ENCODE measurements at places on chromosomes 5 and 9.

- no peak for DNase-seq
Measured at GRCh38 chr5:68711293-68712200, 382.3 kb upstream of the SLC30A5 start.

- DNase-seq, result no peak
Measured at GRCh38 chr9:109017061-109017460, 3.8 kb upstream of the CTNNAL1 start.

DNA sequence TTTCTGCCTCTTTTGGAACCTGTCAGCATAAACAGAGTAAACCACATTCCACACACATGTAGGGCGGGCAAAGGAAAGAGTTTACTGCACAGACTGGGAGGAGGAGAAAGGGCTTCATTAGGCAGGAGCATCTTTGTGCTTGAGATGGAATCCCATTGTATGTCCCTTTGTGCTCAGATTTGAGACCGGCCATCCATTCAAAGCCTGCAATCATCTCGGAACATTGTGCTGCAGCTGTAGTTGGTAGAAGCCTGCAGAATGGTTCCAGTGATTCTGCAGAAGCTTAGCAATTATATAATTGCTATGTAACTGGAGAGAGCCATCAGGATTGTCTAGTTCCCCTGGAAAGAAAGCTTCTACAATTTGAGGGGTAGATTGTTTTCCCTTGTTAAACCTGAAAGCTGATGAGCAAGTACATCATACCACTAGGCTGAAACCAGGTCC lies 16.5 kb downstream of the ZNF462 start:
- no peak for DNase-seq

DNA sequence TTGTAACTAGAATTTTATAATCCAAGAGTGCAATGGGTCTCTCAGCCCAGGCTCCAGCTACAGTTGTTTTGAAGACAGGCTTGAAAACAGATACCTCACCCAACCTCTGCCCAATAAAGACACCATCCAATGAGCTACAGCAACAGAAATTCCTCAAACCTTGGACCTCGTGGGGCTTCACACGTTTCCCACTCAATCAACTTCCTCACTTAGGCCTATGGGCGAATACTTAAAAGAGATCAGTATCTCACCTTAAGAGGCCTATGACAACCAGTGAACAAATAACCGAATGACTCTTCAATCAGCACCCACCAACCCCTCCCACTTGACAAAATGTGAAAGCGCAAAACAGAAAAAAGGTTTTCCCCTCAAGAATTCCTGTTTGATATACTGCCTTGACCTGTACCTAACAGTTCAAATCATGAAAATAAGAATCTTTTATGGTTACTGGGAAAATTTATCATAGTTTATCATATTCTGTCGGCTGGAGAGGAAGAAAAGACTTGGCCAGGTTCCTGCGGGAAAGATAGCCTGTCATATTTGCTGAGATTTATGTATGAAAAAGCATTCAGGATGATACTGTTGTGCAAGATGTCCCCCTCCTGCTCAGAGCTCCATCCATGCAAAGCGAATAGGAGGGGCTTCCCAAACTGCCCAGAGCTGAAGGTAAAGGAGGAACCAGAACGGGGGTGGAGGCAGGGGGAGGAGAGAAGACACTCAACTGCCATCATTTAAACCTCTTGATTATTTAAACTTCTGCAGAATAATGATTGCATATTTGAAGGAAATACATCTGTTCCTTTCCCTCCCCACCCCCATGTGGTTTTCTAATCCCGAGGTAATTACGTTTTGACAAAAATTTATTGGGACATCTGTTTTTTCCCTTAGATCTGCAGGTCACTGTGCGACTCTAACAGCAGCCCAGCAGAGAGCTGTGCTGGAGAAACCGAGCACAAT lies 256.3 kb downstream of the NFIB start:
- DNase-seq, result no peak

DNA sequence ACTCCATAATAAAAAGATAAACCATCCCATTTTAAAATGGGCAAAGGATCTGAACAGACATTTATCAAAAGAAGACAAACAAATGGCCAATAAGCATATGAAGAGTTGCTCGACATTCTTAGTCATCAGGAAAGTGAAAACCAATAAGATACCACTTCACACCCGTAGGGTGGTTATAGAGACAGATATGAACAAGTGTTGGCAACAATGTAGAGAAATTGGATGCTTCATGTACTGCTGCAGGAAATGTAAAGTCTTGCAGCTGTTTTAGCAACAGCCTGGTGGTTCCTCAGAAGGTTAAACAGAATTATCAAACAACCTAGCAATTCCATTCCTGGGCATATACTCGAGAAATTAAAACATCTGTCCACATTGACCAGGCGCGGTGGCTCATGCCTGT lies 42.5 kb downstream of the GTF3C4 start:
- no peak for DNase-seq

DNA sequence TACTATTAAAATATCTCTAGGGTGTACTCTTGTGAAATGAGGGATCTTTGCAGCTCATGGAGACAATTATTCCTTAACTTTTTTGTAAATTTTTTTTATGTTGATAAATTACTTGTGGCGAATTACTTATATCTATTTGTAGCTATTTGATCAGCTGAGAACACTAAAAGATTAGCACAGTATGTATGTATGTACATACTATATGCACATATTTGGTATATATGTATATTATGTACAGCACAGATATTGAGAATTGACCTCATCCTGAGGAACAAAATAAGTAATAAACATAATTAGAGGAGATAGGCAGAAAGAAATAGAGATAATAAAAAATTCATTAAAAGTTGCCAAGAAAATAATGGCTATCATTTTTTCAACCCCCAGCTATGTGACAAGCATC lies 11.8 kb downstream of the CDKN2A start:
- no peak for DNase-seq

DNA sequence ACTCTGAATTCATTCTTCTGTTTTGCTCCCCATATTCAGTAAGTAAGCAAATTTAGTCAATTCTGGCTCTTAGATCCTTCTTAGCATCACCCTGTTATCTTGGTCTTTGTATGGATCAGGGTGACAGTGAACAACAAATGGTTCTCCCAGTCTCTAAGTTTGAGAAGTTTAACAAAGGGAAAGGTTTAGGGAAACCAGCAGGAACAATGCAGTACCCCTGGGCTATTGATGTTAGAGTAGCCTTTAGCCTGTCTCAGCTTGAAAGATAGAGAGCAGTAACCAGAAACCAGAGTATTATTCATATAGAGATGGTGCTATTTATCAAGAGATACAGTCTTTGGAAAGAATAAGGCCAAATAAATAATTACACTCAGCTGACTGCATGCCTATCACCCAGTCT lies 241.8 kb downstream of the CDH12 start:
- DNase-seq, result no peak

- DNase-seq, result no peak
Measured at GRCh38 chr5:122921826-122922225, 76.4 kb downstream of the SNX24 start.

GRCh38 chr5:68288707-68289134 lies 73.2 kb downstream of the PIK3R1 start:
- DNase-seq, result no peak

GRCh38 chr9:69499407-69499806 lies 172.8 kb downstream of the APBA1 start:
- DNase-seq, result no peak

DNA sequence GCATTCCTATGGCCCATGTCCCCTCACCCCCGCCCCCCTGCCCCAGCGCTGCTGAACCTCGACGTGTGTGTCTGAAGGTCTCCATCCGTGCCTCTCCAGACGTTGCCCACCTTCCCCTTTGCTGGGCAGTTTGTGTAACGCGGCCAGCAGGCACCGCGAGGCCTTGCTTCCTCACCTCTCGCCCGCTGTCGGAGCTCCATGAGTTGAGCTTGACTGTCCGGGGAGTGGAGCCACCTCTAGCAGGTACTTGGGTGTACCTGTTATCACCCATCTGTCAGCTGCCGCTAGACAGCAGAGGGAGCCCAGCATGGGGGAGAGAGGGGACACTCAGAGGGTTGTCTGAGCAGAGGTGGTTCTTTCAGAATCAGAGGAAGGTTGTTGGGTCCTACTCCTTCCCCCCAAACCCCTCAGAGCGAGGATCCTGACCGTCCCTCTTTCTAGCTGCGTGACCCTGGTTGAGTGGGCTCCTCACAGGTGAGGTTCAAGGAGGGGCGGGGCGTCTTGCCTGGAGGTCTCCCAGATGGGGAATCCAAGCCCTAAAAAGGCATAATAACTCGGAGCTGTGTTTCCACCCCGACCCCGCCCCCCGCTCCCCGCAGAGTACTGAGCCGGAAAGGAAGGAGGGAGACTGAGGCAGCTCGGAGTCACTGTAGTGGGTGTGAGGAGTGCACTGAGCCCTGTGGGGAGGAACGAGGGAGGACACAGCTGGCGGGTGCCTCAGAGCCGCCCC lies 184.7 kb downstream of the C9orf50 start:
- DNase-seq, result no peak

GRCh38 chr5:6578676-6579343 lies 54.0 kb downstream of the NSUN2 start:
- no peak for DNase-seq

- DNase-seq, result no peak
Measured at GRCh38 chr9:16412740-16413139, 457.7 kb downstream of the BNC2 start.

- no peak for DNase-seq
Measured at GRCh38 chr9:79565245-79565644, 6.5 kb upstream of the TLE4 start.
